GM03348 (cell line): ENCODE measurements at places on chromosomes 6 and 20.
A peak's percentile ranks its signal among the peaks of the same experiment; 100 is the strongest.

GRCh38 chr20:8352486-8352885, 220.4 kb downstream of the PLCB1 start:
- DNase-seq, result no peak

DNA sequence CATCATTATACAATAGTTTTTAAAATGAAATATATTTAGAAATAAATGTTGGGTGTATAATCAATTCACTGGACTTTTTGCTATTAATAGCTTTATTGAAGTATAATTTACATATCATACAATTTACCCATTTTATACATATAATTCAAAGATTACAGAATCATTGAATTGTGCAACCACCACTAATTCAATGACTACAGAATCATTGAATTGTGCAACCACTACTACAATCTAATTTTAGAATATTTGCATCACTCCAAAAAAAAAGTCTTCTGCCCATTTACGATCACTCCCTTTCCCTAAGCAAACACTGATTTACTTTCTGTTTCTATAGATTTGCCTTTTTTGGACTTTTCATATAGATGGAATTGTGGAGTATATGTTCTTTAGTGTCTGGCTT, 35.1 kb upstream of the RIMS1 start:
- DNase-seq, result no peak

DNA sequence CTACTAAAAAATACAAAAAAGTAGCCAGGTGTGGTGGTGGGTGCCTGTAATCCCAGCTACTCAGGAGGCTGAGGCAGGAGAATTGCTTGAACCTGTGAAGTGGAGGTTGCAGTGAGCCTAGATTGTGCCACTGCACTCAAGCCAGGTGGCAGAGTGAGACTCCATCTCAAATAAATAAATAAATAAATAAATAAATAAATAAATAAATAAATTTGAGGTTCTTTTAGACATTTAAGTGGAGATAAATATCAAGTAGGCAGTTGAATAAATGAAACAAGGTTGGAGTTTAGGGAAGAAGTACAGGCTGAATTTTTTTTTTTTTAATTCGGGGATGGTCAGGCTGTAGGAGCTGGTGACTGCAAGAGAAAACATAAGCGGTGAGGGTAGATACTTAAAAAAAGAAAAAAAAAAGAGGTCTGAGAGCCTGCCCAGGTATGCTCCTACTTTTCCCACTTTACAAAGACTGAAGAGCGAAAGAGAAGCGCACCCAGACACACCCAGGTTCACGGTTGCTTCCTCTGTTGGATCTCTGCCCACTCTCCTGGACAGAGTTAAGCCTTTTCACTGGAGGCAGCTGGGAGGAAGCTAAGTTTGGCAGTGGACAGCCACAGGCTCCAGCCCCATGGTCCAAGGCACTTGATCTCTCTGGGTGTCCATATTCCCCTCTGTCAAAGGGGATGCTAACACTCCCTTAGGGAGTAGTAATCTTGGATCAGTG, 100.9 kb upstream of the PRDM1 start:
- DNase-seq, result no peak

GRCh38 chr20:48292806-48293205, 507.5 kb upstream of the SULF2 start:
- DNase-seq, result no peak

GRCh38 chr6:151101816-151102694, 137.7 kb upstream of the AKAP12 start:
- DNase-seq, result no peak

DNA sequence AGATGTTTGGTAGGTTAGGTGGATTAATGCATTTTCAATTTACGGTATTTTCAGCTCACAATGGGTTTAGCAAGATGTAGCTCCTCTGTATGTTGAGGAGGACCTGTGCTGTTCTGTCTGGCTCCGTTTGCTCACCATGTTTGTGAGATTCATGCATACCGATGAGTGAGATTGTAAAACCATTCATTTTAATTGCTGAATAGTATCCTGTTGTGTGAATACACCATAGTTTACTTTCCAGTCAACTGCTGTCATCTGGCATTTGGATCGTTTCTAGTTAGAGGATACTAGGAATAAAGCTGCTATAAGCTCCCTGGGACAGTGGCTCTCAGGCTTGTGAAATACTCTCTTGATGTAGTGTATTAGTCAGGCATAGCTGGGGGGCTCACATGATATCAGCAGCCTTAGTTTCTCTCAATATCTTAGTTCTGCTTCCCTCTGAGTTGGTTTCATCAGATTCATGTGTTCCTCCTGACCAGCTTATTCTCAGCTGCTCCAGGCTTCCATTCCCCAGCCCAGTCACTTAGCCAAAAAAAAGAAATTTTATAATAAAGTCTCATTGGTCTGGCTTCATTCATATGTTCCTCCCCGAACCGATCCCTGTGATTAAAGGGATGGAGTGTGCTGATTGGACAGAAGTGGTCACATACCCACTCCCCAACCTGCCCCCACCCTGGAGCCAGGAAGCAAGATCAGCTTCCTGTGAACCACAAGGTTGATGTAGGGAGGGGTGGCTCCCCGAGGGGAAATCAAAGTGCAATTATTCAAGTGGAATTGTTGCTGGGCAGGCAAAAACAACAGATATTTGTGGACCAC, 10.9 kb upstream of the B4GALT5 start:
- DNase-seq, result peak; percentile 40

- DNase-seq, result no peak
Observed at GRCh38 chr6:9532621-9533557, 882.0 kb downstream of the TFAP2A start.

- DNase-seq, result no peak
Observed at GRCh38 chr6:152351742-152352141, 285.4 kb downstream of the SYNE1 start.

- no peak for DNase-seq
Observed at GRCh38 chr6:42933205-42933604, 3.9 kb downstream of the CNPY3 start.

- no peak for DNase-seq
Observed at GRCh38 chr6:75096966-75097365, 108.9 kb downstream of the COL12A1 start.

- peak; percentile 36 for DNase-seq
Observed at GRCh38 chr6:126170978-126171382, 168.9 kb upstream of the CENPW start.

GRCh38 chr20:61349447-61350165, 97.5 kb downstream of the CDH4 start:
- DNase-seq, result no peak

GRCh38 chr6:163383912-163384311, 30.6 kb upstream of the QKI start:
- no peak for DNase-seq

GRCh38 chr20:11966186-11966585, 48.5 kb downstream of the BTBD3 start:
- DNase-seq, result peak; percentile 47

DNA sequence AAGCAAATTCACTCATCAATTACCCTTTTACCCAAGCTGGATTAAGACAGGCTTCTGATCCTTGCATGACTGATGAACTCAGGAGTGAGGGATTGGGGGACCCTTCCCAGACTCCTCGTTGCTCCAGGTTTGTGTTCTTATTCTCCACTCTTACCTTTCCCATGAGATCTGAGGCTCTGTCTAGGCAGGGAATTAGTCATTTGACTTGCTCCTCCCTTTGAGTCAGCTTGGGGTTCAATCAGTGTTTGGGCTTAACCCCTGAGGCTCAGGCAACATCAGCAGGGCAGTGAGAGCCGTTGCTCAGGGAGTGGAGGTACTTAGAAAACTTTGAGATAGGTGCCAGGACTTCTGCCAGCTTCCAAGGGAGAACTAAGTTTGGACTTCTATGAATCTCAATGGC, 20.7 kb upstream of the TOX2 start:
- no peak for DNase-seq

DNA sequence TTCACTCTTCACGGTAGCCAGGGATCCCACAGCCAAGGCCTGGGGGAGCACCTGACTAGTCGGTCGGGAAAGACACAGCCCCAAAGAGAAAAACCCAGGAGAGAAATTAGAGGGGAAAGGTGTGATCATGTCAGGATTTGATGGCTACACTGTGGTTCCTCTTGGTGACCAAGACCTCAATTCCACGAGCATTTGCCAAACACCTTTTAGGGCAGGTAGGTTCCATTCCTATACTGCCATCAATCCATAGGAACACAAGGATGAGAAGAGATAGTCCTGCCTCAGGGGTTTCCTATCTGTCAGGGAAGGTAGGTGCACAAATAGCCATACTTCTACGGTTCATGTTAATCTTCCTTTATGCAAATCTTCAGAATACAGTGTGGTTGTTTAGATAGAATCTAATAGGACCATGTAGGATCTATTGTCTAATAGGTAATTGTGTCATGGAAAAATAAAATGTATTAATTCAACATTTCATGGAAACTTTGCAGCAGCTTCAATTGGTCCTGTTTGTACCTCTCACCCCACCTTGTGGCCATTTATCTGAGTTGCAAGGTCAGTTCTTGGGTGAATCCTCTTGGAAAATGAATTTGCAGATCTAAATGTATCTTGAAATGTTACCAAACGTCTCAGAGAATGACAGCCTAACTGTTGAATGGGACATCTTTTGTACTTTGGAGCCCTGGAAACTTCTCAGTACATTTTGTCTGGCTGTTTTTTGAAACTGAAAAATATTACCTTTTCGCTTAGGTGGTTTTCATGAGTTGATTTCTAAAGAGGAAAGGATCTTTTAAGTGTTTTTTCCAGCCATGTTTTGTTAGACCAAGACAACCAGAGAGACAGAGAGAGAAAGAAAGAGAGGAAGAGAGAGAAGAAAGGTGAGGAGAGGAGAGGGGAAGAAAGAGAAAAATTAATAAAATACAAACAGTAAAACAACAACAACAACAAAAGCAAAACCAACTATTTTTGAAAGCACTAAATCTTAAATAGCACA, 33.7 kb upstream of the IYD start:
- peak; percentile 78 for DNase-seq

DNA sequence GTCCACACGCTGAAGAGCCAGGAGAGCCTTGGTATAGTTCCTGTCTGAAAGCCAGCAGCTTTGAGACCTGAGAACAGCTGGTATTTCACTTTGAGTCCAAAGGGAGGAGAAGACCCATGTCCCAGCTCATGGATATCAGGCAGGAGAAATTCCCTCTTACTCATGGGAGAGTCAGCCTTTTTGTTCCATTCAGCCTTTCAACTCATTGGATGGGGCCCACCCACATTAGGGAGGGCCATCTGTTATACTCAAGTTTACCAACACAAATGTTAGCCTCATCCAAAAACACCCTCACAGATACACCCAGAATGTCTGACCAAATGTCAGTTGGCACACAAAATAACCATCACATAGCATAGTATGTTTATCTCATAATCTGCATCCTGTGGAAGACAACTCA, 80.1 kb downstream of the GMDS start:
- DNase-seq, result no peak

DNA sequence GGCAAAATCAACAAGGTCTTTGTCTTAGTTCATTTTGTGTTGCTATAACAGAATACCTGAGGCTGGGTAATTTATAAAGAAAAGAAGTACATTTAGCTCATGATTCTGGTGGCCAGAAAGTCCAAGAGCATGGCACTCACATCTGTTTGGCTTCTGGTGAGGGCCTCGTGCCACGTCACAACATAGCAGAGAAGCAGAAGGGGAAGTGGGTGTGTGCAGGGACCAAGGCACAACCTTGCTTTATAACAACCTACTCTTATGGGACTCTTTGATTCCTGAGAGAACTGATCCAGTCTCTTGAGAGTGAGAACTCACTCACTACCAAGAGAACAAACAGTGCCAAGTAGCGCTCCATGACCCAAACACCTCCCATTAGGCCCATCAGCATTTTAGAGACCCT, 25.4 kb downstream of the GABRR2 start:
- no peak for DNase-seq

- no peak for DNase-seq
Observed at GRCh38 chr6:54907355-54907754, 60.8 kb downstream of the FAM83B start.

GRCh38 chr20:32474967-32475811, 109.9 kb downstream of the NOL4L start:
- DNase-seq, result peak; percentile 99

GRCh38 chr20:18287546-18287914, 797 bp upstream of the ZNF133 start:
- peak; percentile 25 for DNase-seq

- no peak for DNase-seq
Observed at GRCh38 chr6:11322252-11322885, 89.9 kb upstream of the NEDD9 start.

- DNase-seq, result no peak
Observed at GRCh38 chr6:131226459-131227157, 91.3 kb downstream of the AKAP7 start.

GRCh38 chr6:36510365-36510764, 36.9 kb downstream of the STK38 start:
- no peak for DNase-seq

DNA sequence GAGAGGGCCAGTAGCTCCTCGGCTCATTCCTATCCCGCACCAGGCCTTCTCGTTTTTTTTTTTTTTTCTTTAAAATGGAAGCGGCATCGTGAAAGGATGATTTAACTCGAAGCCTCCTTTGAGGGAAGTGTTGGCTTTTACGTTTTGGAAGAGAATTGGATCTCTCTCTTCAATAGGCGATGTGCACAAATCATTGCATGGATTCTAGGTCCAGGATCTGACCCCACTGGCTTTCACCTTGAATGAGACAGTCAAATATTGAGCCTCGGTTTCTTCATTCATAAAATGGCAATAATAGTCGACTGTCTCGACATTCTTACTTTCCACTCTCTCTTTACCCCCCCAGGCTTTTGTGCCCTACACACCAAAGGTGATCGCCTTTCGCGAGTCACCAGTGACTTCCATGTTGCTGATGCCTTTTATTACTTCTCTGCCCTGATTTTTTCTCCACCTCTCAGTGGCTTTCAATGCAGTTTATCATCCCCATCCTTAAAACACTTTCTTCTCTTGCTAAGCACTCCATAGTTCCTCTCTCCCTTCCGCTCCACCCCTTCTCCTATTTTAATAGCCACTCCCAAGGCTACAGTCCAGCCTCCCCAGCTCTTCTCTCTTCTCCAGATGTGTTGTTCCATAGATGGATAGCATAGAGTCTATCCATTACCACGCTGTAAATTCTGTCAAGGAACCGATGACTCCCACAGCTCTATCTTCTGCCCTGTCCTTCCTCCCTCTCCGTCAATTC, 473 bp upstream of the DTNBP1 start:
- DNase-seq, result no peak

DNA sequence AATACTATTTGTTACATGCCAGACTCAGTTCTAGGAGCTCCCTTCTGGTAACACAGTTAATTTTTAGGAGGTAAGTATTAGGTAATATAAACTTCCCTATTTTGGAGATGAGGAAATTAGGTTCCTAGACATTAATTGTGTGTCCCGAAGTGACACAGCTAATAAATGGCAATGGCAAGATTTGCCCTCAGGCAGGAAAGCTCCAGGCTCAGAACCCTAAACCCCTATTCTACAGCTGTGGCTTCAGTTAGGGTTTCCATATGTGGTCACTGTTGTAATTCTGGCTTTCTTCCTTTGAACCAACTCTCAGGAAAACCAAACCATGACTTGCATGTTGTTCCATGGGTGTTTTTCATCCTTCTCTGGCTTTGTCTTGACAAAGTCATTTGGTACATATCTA, 188.2 kb downstream of the PLCB1 start:
- DNase-seq, result no peak

DNA sequence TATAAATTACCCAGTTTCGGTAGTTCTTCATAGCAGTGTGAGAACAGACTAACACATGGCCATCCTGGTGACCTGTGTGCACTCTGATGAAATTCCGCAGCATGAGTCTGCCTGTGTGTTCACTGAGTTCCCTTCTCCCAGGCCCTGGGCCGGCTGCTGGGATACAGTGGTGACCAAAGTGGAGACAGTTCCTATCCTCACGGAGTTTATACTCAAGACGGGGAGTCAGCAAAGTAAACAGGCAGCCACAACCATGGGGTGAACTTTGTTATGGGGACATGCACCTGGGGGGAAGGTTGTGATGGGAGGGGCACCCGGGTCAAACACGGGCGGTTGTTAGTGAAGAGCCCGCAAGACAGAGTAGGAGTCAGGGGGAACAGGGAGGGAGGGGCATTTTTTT, 202.0 kb downstream of the CDH4 start:
- DNase-seq, result no peak
